Hematopoietic multipotent progenitor cell (in vitro differentiated cells): ENCODE measurements at places on chromosomes 4 and X. TPM values are rescaled to one million over a fixed set of nuclear protein-coding genes. Genes with fewer than 3 reads are reported as not detected.

The PPP2R2C gene
- under 0.01 TPM for total RNA-seq

The PIN4 gene
- total RNA-seq: 1.3 TPM

The CORIN gene
- total RNA-seq: under 0.01 TPM

The XK gene
- total RNA-seq: 1.6 TPM

The GJB1 gene
- not detected for total RNA-seq

The CYTL1 gene
- total RNA-seq: 98.3 TPM

The CT45A3 gene
- total RNA-seq: not detected

The NUDT9 gene
- 7.3 TPM for total RNA-seq

The DMP1 gene
- not detected for total RNA-seq

The PLXNB3 gene
- 0.54 TPM for total RNA-seq

The SMARCA1 gene
- 2.7 TPM for total RNA-seq

The SYTL4 gene
- total RNA-seq: 11.3 TPM

The MAGEA9B gene
- total RNA-seq: not detected

The APEX2 gene
- total RNA-seq: 10.0 TPM
